ENCODE measurements at places on chromosomes 3 and 15. TPM values are rescaled to one million over a fixed set of nuclear protein-coding genes. Genes with fewer than 3 reads are reported as not detected.

The SENP8 gene
- total RNA-seq: 5.3 TPM

The FHIT gene
- total RNA-seq: 18.3 TPM

The TRIM42 gene
- not detected for total RNA-seq

The TMEM42 gene
- total RNA-seq: 18.8 TPM

DNA sequence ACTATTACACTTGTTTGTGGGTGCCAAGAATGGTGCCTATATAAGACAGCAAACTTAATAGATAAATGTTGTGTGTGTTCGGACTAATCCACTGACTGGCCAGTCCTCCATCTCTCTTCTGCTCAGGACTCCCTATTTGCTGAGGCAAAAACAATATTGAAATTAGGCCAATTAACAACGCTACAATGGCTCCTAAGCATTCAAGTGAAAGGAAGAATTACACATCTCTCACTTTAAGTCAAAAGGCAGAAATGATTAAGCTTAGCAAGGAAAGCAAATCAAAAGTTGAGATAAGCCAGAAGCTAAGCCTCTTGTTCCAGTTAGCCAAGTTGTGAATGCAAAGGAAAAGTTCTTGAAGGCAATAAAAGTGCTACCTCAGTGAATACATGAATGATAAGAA is 126.9 kb downstream of the CCNL1 start:
- H3K27ac ChIP-seq: no peak overlapping the region
- H3K4me1 ChIP-seq: peaks cover 6% of the 10 kb centered on the region
- peaks cover 16% of the 10 kb centered on the region for H3K27me3 ChIP-seq
- no peak for DNase-seq
- H3K4me3 ChIP-seq: no peak overlapping the region

- DNase-seq: no peak
- no peaks in the 10 kb centered on the region for H3K36me3 ChIP-seq
- H3K27ac ChIP-seq: no peak overlapping the region
- no peak overlapping the region for H3K4me3 ChIP-seq
- H3K4me1 ChIP-seq: peaks cover 2% of the 10 kb centered on the region
These were observed 6.1 kb upstream of the TICRR start for GRCh38 chr15:89569090-89569745.

DNA sequence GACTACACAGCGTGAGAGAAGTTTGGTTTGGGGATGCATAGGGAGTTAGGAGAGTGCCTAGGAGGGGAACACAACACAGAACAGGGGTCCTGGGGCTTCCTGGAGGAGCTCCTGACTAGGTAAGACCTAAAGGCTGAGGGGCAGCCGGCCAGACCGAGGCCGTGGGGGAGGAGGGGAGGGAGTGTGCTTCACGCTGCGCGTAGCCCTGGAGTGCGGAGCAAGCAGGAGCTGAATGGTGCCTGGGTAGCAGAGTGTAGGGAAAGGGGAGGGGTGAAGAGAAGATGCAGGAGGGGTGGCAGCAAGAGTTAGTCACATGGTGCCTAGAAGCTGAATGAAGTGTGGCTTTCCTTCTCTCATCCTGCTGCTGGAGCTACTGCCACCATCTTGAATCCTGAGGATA is 32.4 kb upstream of the HHATL start:
- no peak overlapping the region for H3K4me3 ChIP-seq
- H3K27ac ChIP-seq: no peak overlapping the region
- peaks cover 1% of the 10 kb centered on the region for H3K27me3 ChIP-seq
- H3K36me3 ChIP-seq: no peaks in the 10 kb centered on the region
- H3K4me1 ChIP-seq: peaks cover 4% of the 10 kb centered on the region

GRCh38 chr15:88657326-88658069 is 18.7 kb downstream of the ISG20 start:
- H3K27me3 ChIP-seq: peaks cover 38% of the 10 kb centered on the region
- no peak overlapping the region for H3K4me3 ChIP-seq
- no peaks in the 10 kb centered on the region for H3K36me3 ChIP-seq

All from mesothelial cell of epicardium (in vitro differentiated cells).